ENCODE measurements at places on chromosomes 4 and X.

- DNase-seq, result no peak
Observed at GRCh38 chr4:80208610-80209339, 11.5 kb downstream of the PRDM8 start.

- DNase-seq, result no peak
Observed at GRCh38 chrX:133653358-133653757, 238.1 kb upstream of the GPC4 start.

GRCh38 chrX:153441296-153441695, 4.6 kb downstream of the TREX2 start:
- DNase-seq, result no peak

DNA sequence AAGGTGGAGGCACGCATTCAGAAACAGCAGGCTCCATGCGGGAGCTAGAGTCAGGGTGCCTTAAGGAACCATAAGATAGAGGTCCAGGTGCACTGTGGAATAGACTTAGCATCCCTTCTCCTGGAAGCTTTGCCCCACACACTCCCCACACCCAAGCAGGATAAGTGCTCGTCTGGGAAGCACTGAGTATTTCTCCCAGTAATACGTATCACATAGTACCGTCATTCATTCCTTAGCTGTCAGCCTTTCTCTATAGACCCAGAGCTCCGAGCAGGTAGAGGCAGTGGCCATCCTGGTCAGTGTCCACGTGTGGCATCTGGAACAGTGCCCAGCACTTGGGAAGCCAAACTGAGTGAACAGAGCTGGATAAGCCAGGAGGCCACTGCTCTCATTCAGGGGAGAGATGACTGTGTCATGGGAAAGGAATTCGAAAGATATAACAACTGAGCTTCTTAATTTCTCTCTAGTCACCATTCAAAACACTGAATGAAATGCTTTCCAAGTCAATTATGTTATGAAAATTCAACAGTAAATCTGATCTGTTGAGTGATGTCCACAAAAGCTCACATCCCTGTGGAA, 9.9 kb downstream of the APBB2 start:
- DNase-seq, result no peak

GRCh38 chrX:155169881-155170280, 46.4 kb upstream of the VBP1 start:
- DNase-seq, result no peak

- DNase-seq, result no peak
Observed at GRCh38 chrX:77398330-77398954, 48.7 kb upstream of the FGF16 start.

DNA sequence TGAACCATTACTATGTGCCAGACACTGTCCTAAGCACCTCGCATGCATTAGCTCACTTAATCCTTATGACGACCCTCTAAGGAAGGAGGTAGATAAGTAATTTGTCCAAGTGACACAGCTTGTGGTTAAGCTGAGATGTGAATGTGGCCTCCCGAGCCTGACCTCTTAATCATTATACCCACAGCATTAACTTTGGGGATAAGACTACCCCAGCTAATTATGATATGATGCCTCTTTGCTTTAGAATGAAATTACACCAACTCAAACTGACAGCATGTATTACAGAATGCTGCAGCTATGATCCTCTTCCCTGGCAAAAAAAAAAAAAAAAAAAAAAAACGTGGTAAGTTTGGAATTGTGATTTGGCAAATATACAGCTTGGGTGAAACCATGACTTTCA, 53.5 kb downstream of the APBB2 start:
- no peak for DNase-seq
